ENCODE measurements at places on chromosomes 3 and 15. TPM values are rescaled to one million over a fixed set of nuclear protein-coding genes. Genes with fewer than 3 reads are reported as not detected.

The MESP1 gene
- 0.18 TPM for total RNA-seq

The PLSCR5 gene
- total RNA-seq, result not detected

The GXYLT2 gene
- total RNA-seq, result 0.54 TPM

The SLC28A1 gene
- not detected for total RNA-seq

The FBXO45 gene
- total RNA-seq, result 14.0 TPM

The JMJD7 gene
- 2.7 TPM for total RNA-seq

The SIDT1 gene
- total RNA-seq, result not detected

The TBCCD1 gene
- 18.3 TPM for total RNA-seq

The ZNF774 gene
- total RNA-seq, result 1.0 TPM

The ELL3 gene
- 1.8 TPM for total RNA-seq

The PLSCR2 gene
- 0.18 TPM for total RNA-seq

The FOXL2 gene
- total RNA-seq, result 0.19 TPM

The SEMA6D gene
- 2.2 TPM for total RNA-seq

The IL17RE gene
- total RNA-seq, result 0.18 TPM

The CLRN1 gene
- not detected for total RNA-seq

The SPTBN5 gene
- total RNA-seq, result 10.5 TPM

The COMMD2 gene
- total RNA-seq, result 21.4 TPM

The CMTM8 gene
- 1.4 TPM for total RNA-seq

The LARP6 gene
- 10.9 TPM for total RNA-seq

The TTC21A gene
- total RNA-seq, result 1.8 TPM

The SLC6A1 gene
- total RNA-seq, result 0.19 TPM

The TAGLN3 gene
- not detected for total RNA-seq

The CCDC80 gene
- 11.5 TPM for total RNA-seq

The LRTM1 gene
- total RNA-seq, result not detected

The TRPC1 gene
- 8.5 TPM for total RNA-seq

The WNT7A gene
- total RNA-seq, result not detected

The GOLGA8Q gene
- total RNA-seq, result 0.18 TPM

The RASGRP1 gene
- 0.85 TPM for total RNA-seq

The CPN2 gene
- total RNA-seq, result not detected

The TGM4 gene
- 0.09 TPM for total RNA-seq

The GPR27 gene
- total RNA-seq, result not detected

The HIGD2B gene
- total RNA-seq, result not detected

The CCDC66 gene
- 20.1 TPM for total RNA-seq

The STAB1 gene
- 278 TPM for total RNA-seq

The ACKR4 gene
- total RNA-seq, result 0.18 TPM

The RAB8B gene
- 70.5 TPM for total RNA-seq

The ALDH1A3 gene
- total RNA-seq, result 82.6 TPM

The ADPRH gene
- total RNA-seq, result 2.5 TPM

The SNTN gene
- not detected for total RNA-seq

The VIPR1 gene
- 1.8 TPM for total RNA-seq

The ROPN1 gene
- total RNA-seq, result not detected

Measured in endothelial cell of coronary artery (primary cell).